ENCODE measurements at places on chromosomes 1 and 21.

GRCh38 chr1:165851034-165851658, 23.7 kb downstream of the UCK2 start:
- DNase-seq = no peak

- DNase-seq = no peak
These were observed 15.4 kb upstream of the SAMD13 start for GRCh38 chr1:84286071-84286470.

DNA sequence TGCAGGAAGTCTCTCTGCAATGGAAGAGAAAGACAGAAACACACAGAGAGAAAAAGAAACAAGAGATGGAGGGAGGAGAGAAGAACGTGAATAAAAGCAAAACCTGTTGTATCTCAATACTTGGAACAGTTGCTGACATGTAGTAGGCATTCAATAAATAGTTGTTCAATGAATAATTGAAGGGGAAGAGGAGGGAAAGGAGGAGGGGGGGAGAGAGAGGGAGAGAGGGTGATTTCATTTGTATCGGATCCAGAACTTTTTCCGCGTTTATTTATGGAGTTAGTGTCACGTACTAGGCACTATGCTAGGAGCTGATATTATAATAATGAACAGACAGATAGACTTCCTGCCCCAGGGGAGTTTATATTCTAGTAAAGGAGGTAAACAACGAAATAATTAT, 144.1 kb downstream of the OMA1 start:
- no peak for DNase-seq

- no peak for DNase-seq
These were observed 105.5 kb downstream of the PDE9A start for GRCh38 chr21:42758721-42759593.

DNA sequence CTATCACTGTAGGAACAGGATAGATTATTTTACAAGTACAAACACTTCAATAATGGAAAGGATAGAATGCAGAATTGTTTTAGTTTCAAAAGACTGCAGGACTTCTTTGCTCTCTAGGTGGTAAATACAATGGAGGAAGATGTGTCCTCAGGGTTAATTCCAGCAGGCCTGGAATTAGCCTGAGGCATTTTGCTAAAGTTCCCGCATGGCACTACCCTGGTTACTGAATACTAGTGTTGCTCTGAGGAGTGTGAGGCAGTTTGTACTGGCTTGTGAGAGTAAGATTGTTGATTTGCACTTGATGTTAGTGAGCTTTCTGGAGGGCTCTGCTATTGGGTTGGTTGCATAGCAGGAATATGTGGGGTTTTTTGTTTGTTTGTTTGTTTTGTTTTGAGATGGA, 61.4 kb downstream of the FASLG start:
- DNase-seq = no peak

- DNase-seq = peak; percentile 35
These were observed 103.3 kb downstream of the RABGAP1L start for GRCh38 chr1:174262349-174263241.

- no peak for DNase-seq
These were observed 48.0 kb downstream of the IL6R start for GRCh38 chr1:154453161-154453560.

DNA sequence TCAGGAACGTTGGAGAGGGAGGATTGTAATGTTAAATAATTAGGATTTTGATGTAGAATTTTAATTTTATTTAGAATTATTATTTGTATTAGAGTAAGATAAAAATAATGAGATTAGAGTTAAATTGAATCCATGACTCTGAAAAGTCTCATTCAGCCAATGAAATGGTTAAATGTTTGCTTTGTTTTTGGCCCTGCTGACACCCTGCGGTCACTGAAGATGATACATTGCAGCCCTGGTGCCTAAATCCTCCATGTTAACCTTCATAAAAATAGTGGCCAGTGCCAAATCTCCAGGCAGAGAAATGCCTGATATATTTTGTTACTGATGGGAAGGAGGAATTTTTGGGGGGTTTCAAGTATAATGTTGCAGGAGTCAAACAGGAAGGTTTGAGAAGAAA, 27.3 kb upstream of the RLF start:
- DNase-seq = no peak
